ENCODE measurements at places on chromosomes 5 and 9.

GRCh38 chr9:98007251-98007928 lies 24.2 kb downstream of the ANP32B start:
- DNase-seq, result peak; percentile 10

GRCh38 chr5:133876266-133876665 lies 92.2 kb downstream of the C5orf15 start:
- DNase-seq, result no peak

GRCh38 chr9:127021664-127022363 lies 100.6 kb downstream of the ANGPTL2 start:
- peak; percentile 92 for DNase-seq

- no peak for DNase-seq
Observed at GRCh38 chr5:38776149-38776896, 69.5 kb upstream of the OSMR start.

GRCh38 chr9:69542942-69543704 lies 129.0 kb downstream of the APBA1 start:
- DNase-seq, result no peak

DNA sequence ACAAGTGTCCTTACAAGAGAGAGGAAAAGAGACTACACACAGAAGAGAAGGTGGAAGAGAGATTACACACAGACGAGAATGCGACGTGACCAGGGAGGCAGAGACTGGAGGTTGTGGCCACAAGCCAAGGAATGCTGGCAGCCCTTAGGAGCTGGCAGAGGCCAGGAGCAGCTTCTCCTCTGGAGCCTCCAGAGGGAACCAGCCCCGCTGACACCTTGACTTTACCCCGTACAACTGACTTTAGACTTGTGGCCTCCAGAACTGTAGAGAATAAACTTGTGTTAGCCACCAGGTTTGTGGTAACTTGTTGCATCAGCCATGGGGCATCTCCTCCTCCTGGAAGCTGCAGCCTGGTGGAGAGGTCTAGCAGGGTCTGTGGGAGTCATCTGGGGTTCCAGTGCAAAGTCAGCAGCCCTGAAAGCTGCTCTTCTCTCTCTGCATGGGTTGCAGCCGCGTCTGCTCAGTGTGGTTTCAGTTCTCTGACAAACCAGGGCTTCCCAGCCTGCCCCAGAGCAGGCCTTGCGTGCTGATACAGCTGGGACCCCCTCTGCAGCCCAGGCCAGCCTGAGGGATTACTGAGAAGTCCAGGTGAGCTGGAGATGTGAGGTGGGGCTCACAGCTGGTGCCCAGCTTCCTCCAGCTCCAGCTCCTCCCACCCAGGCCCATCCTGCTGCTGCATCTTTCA lies 30.8 kb upstream of the CNOT6 start:
- no peak for DNase-seq

DNA sequence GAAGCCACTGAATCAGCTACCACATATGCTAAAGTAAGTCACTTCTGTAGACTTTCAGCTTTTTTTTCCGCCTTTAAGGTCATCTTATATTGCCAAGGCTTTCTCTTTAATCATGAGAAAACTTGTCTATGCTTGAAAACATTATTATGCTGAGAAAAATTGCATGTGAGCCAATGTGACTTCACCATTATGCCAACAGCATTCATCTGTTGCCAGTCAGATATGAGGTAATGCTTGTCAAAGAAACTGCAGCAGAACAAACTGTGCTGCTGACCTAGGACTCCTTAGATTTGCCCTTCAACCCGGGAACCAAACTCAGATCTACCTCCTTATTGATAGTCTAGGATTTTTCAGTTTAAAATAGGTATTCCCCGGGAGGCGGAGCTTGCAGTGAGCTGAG lies 34.3 kb downstream of the SLC44A1 start:
- no peak for DNase-seq
